Lung (tissue), 17 donors: ENCODE measurements at places on chromosomes 11 and 22.

- H3K27me3 ChIP-seq: no peaks in the 10 kb centered on the region
- H3K36me3 ChIP-seq: no peaks in the 10 kb centered on the region
- no peak overlapping the region for H3K27ac ChIP-seq
- no peaks in the 10 kb centered on the region for H3K4me1 ChIP-seq
- H3K4me3 ChIP-seq: no peak overlapping the region
These were observed 74.5 kb downstream of the FAM76B start for GRCh38 chr11:95714843-95715776.

DNA sequence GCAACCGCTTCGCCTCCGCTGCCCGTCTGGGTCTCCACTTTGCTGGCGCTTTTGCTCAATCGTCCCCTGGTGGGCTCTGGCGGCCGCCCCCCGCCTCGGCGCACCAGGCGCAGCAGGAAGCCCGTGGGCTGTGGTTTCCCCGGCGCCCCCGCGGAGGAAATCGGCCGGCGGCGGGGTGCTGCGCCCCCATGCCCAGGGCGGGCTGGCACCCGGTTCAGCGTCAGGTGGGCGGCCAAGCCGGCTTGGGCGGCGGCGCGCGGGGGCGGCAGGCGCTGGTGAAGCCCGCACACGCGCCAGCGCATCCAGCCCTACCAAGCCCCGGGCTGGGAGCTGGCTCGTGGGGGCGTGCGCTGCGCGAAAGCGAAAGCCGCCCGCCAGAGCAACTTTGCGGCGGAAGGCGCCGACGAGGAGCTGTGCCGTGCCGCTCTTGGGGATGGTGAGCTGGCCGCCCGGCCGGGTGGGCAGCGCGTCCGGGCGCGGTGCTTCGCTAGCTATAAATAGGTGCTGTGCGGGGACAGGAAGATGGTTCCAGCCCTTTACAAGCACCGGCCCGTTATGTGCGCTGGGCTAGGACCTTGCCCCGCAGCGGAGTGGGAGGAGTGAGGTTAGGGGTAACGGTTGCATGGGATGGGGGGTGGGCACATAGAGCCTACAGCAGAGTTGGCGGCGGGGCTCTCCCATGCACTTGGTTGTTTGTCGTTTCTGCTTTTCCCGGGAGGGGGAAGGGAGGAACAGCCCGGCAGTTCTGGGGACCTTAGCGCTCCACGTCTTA lies 25.0 kb upstream of the SUSD2 start:
- no peak for DNase-seq
- peaks cover 29% of the 10 kb centered on the region for H3K4me1 ChIP-seq
- H3K36me3 ChIP-seq: no peaks in the 10 kb centered on the region
- peak overlapping the region; percentile 86 for H3K27ac ChIP-seq
- H3K4me3 ChIP-seq: peak overlapping the region; percentile 66
- no peaks in the 10 kb centered on the region for H3K27me3 ChIP-seq

DNA sequence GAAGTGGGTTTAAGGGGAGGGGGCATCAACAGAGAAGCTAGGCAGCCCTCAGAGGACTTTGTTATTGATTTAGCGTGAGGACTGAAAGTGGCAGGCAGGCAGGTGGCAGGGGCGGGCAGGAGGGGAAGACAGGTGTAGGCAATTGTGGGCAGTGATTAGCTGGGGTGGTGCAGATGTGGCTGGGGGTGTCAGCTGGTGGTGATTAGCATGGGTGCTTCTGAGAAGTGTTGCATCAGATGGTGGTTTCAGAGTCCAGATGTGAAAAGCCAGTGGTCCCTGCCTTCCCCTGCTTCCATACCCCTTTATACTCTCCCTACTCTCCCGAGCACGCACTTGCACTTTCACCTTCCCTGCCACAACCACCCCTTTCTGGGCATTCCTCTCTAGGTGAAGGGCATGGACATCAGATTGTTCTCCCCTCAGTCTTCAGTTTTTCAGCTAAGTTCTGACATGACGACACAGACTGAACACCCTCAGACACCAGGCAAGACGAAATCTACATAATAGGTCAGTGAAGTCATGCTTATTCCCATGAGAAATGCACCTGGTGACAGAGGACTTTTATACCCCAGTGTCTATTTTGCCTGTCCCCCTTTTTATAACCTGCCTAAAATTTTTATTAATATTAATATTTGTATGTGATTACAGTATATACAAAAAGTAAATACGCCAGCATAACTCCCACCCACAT lies 435.7 kb upstream of the CADM1 start:
- no peaks in the 10 kb centered on the region for H3K4me1 ChIP-seq
- no peak overlapping the region for H3K27ac ChIP-seq
- H3K4me3 ChIP-seq: no peak overlapping the region
- no peaks in the 10 kb centered on the region for H3K36me3 ChIP-seq
- H3K27me3 ChIP-seq: no peaks in the 10 kb centered on the region

- no peak for DNase-seq
- no peaks in the 10 kb centered on the region for H3K36me3 ChIP-seq
- H3K4me3 ChIP-seq: no peak overlapping the region
These were observed 99.2 kb upstream of the FGF3 start for GRCh38 chr11:69918231-69918937.

GRCh38 chr11:92558323-92558722 lies 333.7 kb downstream of the FAT3 start:
- no peak overlapping the region for H3K27ac ChIP-seq
- no peaks in the 10 kb centered on the region for H3K27me3 ChIP-seq
- no peak overlapping the region for H3K4me3 ChIP-seq
- H3K36me3 ChIP-seq: no peaks in the 10 kb centered on the region

GRCh38 chr11:85823816-85824215 lies 12.9 kb upstream of the SYTL2 start:
- H3K27me3 ChIP-seq: no peaks in the 10 kb centered on the region
- H3K4me1 ChIP-seq: peaks cover 6% of the 10 kb centered on the region
- no peak overlapping the region for H3K4me3 ChIP-seq
- no peaks in the 10 kb centered on the region for H3K36me3 ChIP-seq
- H3K27ac ChIP-seq: no peak overlapping the region
- peak; percentile 64 for DNase-seq

DNA sequence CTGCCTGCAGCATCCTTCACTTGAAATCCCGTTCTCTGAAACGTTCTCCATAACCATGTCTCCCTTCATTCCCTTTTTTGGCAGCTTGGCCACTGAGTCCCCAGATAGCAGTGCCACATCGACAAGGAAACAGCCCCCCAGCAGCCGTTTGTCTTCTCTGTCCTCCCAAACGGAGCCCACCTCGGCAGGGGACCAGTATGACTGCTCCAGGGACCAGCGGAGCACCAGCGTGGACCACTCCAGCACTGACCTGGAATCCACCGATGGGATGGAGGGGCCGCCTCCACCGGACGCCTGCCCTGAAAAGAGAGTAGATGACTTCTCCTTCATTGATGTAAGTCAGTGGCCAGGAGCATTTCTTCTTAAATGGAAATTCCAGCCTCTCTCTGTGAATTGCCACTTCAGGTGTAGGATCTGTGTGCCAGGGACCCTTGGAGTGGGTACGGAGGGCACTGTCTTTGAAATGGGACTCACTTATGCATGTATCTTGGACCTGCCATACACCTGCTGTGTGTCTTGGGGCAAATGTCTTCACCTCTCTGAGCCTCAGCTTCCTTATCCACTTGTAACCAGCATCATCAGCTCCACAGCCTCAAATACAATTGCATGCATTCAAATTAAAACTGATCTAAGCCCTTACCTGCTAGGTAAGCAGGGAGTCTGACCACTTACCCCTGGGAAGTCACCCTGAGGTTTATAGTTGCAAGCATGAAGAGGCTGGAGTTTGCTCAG lies 25.3 kb upstream of the CRYBB3 start:
- no peaks in the 10 kb centered on the region for H3K4me1 ChIP-seq
- H3K36me3 ChIP-seq: no peaks in the 10 kb centered on the region
- H3K27ac ChIP-seq: no peak overlapping the region

GRCh38 chr11:117600234-117600783 lies 196.7 kb downstream of the DSCAML1 start:
- H3K27ac ChIP-seq: no peak overlapping the region
- H3K4me3 ChIP-seq: no peak overlapping the region
- no peak for DNase-seq
- no peaks in the 10 kb centered on the region for H3K4me1 ChIP-seq
- H3K27me3 ChIP-seq: peaks cover 23% of the 10 kb centered on the region

DNA sequence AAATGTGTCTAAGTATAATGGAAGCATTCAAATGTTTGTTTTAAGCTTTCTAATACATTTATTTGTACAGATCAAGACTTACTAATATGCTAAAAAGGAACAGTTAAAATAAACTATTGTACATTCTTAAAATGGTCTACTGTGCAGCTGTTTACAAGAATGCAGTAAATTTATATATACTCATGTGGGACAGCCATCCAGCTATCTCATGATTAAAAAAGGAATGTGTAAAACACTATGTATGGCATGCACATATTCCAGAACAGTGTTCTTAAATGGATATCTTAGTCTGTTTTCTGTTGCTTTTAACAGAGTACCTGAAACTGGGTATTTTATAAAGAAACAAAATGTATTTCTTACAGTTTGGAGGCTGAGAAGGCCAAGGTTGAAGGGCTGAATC lies 30.2 kb upstream of the CSTF3 start:
- no peaks in the 10 kb centered on the region for H3K27me3 ChIP-seq
- no peaks in the 10 kb centered on the region for H3K36me3 ChIP-seq
- no peak overlapping the region for H3K4me3 ChIP-seq
- no peak for DNase-seq

DNA sequence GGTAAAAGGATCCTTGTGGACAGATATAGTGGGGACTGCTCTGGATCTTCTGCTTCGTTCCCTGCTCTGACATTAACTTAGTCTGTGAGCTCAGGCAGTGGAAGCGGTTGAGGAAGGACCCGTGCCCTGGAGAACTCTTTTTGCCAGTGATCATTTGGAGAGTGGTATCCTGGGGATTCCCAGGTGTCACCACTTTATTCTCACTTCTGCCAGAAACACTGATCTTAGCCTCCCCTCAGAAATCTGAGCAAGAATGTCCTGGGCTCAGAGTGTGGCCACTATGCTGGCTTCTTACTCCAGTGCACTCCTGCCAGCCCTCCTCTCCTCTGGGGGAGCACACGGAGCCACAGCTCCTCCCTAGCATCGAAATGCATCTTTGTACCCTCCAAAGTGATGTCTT lies 7.6 kb upstream of the PHOX2A start:
- no peaks in the 10 kb centered on the region for H3K4me1 ChIP-seq
- no peak overlapping the region for H3K4me3 ChIP-seq
- H3K27ac ChIP-seq: no peak overlapping the region
- no peak for DNase-seq
- no peaks in the 10 kb centered on the region for H3K36me3 ChIP-seq

- H3K36me3 ChIP-seq: no peaks in the 10 kb centered on the region
- H3K4me3 ChIP-seq: no peak overlapping the region
- H3K4me1 ChIP-seq: peaks cover 3% of the 10 kb centered on the region
These were observed 153.8 kb upstream of the E2F8 start for GRCh38 chr11:19394525-19395016.

- H3K4me1 ChIP-seq: no peaks in the 10 kb centered on the region
- no peak overlapping the region for H3K27ac ChIP-seq
- H3K27me3 ChIP-seq: no peaks in the 10 kb centered on the region
- no peaks in the 10 kb centered on the region for H3K36me3 ChIP-seq
- H3K4me3 ChIP-seq: no peak overlapping the region
These were observed 61.5 kb downstream of the IGLL1 start for GRCh38 chr22:23518376-23519187.

DNA sequence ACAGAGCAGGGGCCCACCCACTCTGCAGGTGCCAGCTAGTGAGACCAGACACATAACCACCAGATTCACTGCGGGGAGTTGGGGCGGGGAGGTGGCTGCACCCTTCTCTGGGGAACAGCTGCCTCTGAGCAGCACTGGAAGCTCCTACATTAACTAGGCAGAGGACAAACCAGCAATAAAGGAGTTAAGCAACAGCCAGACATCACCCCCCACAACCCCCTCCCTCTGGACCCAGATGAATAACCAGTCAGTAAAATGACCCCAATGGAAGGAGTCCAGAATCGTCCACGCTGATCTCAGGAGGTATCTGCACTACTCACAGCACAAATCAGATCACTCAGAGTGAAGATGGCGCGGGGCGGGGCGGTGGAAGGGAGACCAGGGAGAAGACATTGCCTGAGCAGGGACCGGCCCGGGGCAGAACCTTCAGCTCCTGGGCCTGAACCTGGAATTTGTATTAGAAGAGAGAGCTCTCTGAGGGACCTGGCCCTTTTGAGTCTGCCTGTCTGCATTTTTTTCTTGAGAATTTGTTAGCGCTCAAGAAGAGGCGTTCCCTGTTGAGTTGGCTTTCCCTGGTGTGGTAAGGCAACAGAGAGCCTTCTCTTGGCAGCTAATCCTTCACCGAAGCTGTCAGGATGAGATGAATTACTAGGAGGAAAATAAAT lies 125.5 kb upstream of the NCAM1 start:
- H3K4me1 ChIP-seq: no peaks in the 10 kb centered on the region
- H3K27ac ChIP-seq: no peak overlapping the region
- H3K4me3 ChIP-seq: no peak overlapping the region
- no peak for DNase-seq
- no peaks in the 10 kb centered on the region for H3K36me3 ChIP-seq

DNA sequence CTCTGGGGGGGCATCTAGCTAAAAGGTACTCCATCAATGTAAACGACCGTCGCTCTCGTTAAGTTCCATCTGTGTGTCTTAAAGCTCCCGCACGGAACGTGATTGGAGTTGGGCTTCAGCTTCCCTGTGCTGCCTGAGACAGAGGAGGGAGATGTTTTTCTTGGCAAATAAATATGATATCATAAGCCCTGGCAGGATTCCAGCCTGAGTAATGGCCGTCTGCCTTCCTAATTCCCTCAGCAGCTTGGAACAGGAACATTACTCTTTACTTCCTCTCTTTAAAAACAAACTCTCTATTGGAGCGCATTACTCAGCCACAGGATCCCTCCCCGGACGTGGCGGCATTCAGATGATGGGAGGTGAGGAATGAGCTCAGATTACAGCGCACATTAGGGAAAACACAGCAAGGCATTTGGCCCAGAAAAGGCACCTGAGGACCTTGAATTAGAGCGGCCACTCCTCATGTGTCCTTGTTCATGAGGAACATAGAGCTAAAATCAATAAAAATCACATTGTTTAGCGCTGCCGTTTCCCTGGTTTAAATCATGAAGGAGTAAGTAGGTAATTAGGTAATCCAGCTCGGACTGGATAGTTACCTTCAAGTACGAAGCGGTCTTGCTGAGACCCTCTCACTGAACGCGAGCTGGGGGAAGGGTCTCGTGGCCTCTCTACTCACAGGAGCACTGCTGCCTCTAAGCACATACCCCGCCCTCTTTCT lies 230.4 kb downstream of the ST3GAL4 start:
- H3K36me3 ChIP-seq: no peaks in the 10 kb centered on the region
- peak; percentile 83 for DNase-seq
- no peak overlapping the region for H3K4me3 ChIP-seq

DNA sequence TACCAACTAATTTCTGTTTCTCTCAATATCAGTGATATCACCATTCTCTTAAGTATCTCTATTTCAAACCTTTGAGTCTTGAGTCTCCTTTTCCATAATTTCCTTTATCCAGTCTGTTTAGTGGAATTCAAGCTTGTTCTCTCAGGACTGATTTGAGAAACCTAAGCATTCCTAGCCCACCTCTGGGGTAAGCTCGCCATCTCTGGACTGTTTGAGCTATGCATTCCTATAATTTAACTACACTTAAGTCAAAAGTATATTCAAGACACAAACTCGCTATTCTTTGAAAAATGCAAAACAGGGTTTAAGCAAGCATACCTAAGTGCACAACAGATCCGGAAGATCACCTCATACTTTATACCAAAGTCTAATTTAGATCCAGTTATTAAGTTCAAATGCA lies 2.1 kb upstream of the DLAT start:
- H3K27me3 ChIP-seq: no peaks in the 10 kb centered on the region
- peaks cover 20% of the 10 kb centered on the region for H3K36me3 ChIP-seq
- no peak overlapping the region for H3K27ac ChIP-seq
- no peak for DNase-seq
